ENCODE measurements at places on chromosomes 4 and X.

DNA sequence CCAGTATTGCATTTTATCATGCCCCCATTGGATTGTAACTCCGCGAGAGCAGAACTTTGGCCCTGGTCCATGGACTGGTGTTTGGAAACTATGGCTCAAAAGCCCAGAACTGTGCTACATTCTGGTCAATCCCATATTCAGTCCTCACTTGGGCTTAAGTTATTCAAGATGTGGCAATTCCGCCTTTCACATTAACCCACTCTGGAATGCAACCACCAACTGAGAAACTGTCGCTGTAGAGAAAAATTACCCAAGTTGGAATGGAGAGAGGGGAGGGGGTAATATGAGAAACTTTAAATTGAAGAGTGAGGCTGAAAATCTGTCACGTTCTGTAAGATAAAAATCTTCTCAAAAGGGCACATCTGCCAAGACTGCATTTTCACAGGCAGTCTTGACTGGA lies 189.6 kb upstream of the NHS start:
- DNase-seq: no peak

DNA sequence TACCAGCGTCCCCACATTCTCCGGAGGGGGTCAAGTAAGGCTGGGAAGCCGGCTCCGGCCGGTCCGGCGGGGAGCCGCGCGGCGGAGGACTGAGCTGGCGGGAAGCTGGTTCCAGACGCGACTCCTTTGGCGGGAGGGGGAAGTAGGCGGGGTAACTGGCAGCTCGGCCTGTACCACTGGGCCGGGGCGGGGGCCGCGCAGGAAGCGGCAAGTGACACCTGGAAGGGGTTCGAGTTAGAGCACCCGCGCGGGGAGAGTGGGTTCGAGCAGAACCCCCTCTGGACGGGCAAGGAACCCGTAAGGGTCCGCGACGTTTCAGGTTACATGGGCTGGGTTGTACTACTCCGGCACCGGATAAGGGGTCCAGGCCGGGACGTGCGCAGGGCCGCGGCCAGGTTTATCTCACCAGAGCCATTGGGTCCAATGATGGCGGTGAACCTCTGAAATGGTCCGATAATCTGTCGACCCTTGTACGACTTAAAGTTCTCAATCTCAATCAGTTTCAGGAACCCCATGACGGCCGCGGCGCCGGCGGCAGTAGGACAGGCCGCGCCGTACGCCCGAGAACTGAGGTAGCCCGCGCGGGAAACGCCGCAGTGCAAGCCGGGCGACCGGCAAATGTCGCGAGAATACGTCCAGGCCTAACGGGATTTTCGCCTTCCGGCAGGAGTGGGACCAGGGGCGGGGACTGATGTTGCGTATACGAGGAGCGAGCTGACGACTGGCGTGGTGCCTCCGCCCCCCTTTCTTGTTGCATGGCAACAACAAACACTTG lies at the start of gene SMC1A:
Gene SMC1A (minus strand): TSS at position 569 of the 775 bp plus-strand sequence. CDS start 54 bp downstream, at position 515.
- DNase-seq: peak; percentile 96

DNA sequence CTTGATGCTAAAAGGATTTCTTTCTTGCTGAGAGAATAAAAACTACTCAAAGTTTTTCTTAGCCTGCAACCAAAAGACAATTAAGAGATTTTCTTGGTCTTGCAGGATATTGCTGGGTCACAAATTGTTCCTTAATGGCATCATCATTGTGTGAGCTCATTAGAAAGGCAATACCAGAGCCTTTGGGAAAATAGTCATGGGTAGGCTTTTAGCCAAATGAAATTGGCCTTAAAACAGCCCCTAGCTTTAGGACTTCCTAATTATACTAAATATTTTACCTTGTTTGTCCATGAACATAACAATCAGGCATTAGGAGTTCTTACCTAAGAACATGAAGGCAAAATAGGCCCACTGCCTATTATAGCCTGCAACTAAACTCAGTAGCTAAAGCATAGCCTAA lies 10.4 kb upstream of the FAM13A start:
- DNase-seq: peak; percentile 48

DNA sequence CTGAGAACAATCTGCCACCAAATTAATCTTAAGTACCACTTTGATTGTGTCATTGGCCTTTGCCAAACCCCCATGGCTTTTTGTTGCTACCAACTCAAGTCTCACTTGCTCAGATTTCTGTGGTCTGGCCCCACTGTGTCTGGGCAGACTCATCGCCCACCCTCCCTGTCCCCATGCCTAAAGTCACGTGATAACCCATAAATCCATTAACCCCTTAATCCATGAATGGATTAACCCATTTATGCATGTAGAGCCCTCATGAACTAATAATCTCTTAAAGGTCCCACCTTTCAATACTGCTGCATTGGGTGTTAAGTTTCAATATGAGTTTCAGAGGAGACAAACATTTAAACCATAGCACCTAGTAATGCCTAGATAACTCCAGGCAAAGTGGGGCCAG lies 78.5 kb upstream of the BLTP1 start:
- DNase-seq: no peak

DNA sequence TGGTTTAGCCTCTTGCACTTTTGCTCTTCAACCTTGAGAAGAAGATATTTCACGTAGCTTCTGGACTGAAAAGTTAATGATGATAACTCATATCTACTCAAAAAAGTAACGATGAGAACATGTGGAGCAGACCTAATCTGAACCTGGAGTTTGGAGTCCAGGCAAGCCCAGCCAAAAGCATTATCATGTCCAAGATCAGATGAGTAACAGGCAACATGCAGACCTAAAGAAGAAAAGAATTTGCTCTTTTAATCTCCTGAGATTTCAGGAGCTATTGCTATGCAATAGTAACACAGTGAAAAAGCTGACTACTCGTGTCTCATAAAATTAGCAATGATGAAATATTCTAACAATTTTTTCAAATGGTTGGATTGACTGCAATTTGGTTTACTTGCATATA lies 21.8 kb upstream of the PPA2 start:
- DNase-seq: peak; percentile 2

- no peak for DNase-seq
Measured at GRCh38 chrX:24448762-24449250, 16.3 kb upstream of the PDK3 start.

- peak; percentile 73 for DNase-seq
Measured at GRCh38 chr4:74320559-74321118, 12.4 kb downstream of the EPGN start.

DNA sequence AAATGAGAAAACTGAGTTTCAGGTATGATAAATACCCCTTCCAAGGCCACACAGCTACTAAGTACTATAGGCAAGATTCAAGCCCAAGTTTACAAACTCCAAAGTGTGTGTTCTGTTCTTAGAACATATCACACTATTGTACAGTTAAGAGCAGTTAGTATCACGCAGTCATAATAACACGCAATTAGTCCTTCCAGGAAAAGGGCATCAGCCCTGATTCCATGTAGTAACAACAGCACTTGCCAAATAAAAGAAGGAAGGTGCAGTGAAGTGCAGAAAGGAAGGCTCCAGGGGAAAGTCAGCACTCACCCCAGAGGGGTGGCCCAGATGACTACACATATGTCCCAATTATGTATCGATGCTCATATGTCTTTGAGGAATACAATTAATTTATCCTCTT lies 4.4 kb downstream of the TASL start:
- no peak for DNase-seq

DNA sequence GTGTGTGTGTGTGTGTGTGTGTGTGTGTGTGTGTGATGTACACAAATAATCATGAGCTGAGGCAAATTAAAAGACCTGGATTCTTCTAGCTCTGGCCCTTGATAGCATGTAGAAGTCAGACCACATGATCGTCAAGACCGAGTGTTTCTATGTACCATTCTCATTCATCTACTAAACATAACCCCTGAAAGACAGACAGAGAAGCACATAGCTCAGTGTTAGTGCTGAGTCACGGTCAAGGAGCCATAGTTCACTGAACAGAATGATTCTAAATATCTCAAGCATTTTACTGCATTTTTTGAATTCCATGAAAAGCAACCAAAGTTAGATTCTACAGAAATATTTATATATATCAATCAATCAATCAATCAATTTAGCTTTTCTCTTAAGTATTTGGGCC lies 412.3 kb upstream of the CXorf51A start:
- DNase-seq: no peak

- DNase-seq: no peak
Measured at GRCh38 chrX:12874581-12874980, 7.7 kb downstream of the TLR7 start.

DNA sequence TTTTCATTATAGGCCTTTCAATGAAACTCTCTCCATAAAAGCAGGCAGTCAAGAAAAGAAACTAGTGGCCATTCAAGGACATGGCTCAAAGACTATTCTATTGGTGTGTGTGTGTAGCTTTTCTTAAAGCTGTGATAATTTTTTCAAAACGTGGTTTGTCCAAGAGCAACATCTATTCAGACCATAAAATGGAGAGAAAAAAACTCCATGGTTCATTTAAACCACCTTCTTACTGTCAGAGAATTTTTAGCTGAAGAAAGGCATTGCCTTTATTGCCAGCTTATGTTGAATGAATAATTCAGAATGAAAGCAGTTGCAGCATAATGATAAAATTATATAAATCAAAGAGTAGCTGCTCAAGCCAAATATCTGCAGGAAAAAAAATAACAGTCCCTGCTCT lies 325.5 kb downstream of the PCDH18 start:
- DNase-seq: no peak

DNA sequence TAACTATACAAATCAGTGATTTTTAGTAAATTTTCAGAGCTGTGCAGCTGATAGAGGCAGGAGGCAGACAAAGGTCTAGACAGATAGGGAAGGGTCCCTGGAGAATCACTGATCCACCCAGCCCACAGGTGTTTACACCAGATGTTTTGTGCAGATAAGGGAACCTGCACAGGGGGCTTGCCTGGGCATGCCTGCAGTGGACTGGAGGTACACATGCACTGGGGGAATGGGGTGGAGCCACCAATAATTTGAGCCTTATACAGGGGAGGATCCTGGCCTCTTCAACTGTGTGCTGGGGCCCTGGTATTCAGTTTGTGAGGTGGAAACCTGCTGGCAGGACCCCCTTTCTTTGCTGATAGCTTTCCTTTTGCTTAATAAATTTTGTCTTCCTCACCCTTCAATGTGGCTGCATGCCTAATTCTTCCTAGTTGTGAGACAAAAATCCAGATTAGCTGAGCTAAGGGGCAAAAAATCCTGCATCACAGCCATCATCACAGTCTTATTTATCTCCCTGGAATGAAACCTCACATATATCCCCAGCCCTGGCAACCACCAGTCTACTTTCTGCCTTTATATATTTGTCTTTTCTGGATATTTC lies 102.8 kb downstream of the KDM6A start:
- DNase-seq: peak; percentile 19

GRCh38 chr4:122772986-122773385 lies 40.5 kb downstream of the BBS12 start:
- no peak for DNase-seq

GRCh38 chr4:112633477-112634235 lies 3.1 kb downstream of the ZGRF1 start:
- DNase-seq: peak; percentile 72

- no peak for DNase-seq
Measured at GRCh38 chrX:33171041-33171440, 40.3 kb downstream of the DMD start.

DNA sequence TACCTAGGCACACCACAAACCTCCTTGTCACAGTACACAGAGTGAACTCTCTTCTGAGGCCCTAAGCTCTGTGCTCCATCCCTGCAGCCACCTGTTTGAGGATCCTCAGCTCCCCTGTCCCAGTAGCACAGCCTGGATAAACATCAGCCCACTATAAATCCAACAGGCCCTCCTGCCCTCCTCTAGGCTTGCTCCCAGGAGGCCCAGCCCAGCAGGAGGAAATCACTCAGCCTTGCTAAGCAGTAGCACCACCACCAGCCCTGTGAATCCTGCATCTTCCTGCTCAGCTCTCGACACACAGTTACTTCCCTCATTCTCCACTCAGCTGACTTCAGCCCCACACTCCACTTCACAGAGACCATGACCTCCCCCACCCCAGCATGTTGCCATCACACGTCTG lies 273.9 kb downstream of the BCOR start:
- no peak for DNase-seq

DNA sequence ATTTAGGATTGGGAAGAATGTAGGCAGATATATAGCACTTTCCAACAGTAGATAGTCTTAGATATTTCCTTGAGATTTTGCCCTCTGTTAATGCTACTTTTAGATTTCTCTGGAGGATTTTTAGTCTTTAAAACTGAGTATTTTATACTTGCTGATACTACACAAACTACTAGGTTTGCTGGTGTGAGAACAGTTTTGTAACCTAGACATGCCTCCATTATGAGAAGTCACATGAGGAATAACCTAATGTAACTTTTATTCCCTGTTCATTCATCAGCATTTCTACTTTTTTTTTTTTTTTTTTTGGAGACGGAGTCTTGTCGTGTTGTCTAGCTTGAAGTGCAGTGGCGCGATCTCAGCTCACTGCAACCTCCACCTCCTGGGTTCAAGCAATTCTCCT lies 137.2 kb downstream of the RAPGEF2 start:
- no peak for DNase-seq

GRCh38 chr4:27094783-27095182 lies 234.1 kb downstream of the STIM2 start:
- DNase-seq: no peak

DNA sequence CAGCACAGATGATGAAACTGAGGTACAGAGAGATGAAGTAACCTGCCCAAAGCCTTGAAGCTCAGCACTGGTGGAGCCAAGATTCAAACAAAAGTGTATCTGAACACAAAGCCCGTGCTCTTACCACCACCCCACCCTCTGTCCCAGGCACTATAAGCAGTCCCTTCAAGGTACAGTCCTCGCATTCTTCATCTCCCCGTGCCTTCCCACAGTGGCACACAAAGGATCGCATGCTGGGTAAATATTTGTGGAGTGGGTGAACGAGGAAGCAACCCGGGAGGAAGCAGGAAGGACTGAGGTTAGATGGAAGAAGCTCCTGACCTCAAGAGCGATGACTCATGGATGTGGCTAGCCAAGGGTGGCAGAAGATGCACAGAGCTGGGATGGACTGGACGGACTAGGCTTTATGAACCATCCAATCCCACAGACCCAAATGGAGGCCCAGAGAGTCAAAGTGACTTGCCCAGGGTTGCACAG lies 18.4 kb downstream of the IQSEC2 start:
- peak; percentile 79 for DNase-seq

DNA sequence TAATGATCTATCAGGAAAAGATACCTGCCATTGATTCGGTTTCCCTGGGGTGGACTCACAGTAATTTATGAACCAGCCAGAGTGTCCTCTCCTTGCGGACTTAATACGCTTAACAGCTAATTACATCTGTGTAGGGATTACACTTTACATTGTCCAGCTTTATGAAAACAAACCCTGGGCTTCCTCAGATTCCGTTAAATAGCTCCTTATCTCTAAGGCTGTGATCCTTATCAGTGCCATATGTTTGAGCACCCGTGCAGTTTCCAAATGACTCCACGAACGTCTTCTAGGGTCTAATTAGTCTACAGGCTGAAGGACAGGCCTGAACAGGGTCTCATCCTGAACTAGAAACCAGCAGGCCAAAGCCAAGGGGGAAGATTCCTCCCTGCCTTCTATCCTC lies 56.9 kb downstream of the KDR start:
- DNase-seq: no peak

- DNase-seq: no peak
Measured at GRCh38 chrX:48522291-48522690, 683 bp downstream of the EBP start.

- peak; percentile 81 for DNase-seq
Measured at GRCh38 chr4:126611900-126612299, 1020.9 kb upstream of the INTU start.
